ENCODE measurements at places on chromosomes 1 and 21.

- DNase-seq: no peak
These were observed 3.7 kb upstream of the FNDC7 start for GRCh38 chr1:108708691-108709660.

- DNase-seq: peak; percentile 80
These were observed 118.4 kb upstream of the L1TD1 start for GRCh38 chr1:62076286-62076685.

GRCh38 chr1:206715552-206716158 is 30.9 kb downstream of the MAPKAPK2 start:
- DNase-seq: no peak

DNA sequence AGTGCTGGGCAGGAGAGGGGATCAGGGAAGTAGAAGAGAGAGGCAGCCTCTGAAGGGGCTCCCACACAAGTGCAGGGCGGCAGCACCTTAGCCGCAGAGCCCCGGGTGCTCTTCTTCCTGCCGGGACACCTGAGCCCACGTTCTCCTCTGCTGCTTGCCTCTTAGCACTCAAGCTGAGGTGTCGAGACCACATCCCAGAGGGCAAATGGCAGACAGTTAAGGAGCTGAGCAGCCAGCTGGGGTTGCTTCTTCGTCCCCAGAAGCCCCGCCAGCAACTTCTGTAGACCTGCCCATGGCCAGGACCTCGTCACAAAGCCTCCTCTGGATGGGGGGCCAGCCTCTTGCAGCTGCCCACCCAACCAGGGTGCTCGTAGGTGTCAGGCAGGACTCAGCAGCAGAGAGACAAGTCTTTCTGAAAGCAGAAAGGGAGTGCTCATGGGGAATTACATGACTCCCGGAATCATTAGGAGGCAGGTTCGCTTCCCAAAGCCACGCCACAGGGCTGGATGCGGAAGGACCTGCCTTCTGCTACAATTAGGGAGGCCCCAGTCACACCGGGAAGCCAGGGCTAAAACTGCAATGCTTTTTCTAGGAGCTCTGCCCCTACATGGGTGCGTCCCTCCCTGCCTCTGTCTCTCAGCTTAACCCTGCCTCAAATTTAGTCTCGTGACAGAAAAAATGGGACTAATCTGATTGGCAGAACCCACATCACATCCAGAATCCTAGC is 141.4 kb upstream of the RAB4A start:
- no peak for DNase-seq

DNA sequence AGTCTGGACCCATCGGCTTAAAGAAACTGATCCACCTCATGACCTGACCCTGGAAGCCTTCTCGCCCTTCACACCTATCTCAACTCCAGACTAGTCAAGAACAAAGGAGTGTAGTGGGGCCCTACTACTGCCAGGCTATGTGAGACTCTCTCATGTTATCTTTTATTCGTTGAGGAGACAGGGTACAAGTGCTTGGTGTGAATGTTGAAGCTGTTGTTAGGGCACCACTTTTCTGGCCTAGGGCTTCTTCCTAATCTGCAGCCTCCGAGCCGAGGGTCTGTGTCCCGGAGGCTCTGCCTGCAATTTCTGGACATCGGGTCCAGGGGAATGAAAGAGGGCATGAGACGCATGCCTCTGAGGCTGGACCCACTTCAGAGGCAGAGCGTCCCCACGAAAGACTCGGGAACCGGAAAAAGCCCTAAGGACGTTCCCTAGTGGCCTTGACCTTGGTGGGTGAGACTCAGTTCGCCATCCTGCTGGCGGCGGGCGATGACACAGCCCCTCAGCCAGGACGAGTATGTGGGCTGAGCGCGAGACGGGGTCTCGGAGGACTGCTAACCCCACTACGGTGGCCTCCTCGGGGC is 671 bp downstream of the DNAJC11 start:
- no peak for DNase-seq

GRCh38 chr1:43021547-43022474 is 63.1 kb upstream of the SLC2A1 start:
- DNase-seq: no peak

GRCh38 chr21:27475363-27475955 is 508.6 kb upstream of the ADAMTS5 start:
- peak; percentile 14 for DNase-seq

GRCh38 chr1:229693129-229693900 is 67.3 kb downstream of the URB2 start:
- DNase-seq: peak; percentile 34

GRCh38 chr1:229266832-229267500 is 3.9 kb upstream of the RAB4A start:
- DNase-seq: no peak

DNA sequence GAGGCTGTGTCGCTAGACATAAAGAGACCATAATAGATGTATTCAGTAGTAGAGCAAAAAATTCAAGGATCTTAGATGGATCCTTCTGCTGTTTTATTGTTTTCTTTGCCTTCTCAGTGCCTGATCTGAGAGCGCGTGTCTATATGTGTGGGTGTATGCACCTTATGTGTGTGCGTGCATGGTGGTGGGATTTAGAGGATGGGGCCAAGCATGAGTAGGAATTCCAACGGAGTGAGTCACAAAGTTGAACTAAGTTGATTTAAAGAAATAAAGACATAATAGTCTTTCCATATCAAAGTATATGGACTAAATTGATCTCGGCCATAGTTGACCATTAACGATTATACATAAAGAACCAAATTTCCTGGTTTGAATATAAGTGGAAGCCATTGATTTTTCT is 178.7 kb downstream of the CYYR1 start:
- no peak for DNase-seq

- peak; percentile 74 for DNase-seq
These were observed 39.7 kb downstream of the SLC35A3 start for GRCh38 chr1:100009458-100009857.

- DNase-seq: no peak
These were observed at the start of gene CLEC20A for GRCh38 chr1:178496410-178497135. TSS of gene CLEC20A (minus strand) at chr1:178496964. CDS start at chr1:178496939, 25 bp downstream.

GRCh38 chr1:59223989-59224634 is 72.8 kb upstream of the FGGY start:
- no peak for DNase-seq

DNA sequence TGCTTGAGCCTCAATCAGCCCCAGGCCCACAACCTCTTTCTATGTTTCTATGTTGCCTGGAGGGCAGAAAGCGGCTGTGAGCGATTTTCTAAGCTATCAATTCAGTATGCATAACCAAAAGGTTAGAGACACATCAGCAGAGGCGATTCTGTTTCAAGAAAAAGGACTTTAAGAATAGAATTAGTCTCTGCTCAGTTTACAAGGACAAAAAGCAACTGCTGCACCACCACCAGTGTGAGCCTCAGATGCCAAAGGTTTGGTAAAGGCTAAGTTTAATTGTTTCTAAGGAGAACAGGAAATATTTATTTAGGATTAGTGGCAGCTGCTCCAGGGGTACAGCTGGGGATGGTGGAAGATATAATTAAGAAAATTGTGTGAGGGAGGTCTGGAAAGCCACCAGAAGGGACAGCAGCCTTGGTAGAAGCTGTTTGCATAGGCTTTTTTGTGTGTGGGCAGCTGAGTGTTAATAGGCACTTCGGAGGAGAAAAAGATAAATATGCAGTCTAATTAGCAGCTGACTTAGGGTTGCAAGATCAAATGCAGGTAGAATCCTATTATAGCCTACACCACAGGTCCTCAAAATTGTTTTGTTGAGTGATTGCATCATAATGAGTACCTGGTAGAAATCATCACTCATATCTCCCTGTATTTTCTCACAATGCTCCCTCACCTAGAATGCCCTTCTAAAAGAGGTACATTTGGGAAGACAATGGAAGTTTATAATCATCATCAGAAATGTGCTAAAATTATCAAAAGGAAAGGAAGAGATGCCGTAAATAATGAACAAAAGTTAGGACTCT is 35.8 kb downstream of the ZC3H11B start:
- no peak for DNase-seq

DNA sequence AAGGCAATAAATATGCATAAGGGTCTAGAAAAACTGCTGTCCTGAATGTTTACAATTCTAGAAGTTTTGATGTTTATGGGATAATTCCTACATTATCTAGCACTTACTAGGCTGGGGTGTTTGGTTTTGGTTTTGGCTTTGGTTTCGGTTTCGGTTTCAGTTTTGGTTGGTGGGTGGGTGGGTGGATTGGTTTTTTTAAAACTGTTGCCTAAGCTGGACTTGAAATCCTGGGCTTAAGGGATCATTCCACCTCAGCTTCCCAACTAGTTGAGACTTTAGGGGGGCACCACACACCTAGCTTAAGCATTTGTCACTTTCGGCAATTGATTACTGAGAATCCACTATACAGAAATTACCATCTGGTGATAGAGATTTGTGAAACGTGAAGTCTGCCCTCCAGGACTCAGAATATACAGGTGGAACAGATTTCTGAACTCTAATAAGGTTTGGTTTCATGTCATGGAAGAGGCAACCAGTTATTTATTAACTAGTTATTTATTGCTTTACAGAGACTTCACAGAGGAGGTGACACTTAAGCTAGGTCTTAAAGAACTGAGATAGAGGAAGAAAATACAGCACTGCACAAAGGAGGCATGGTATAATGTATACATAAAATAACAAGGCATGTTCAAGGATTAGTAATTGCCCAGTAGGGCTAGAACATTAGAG is 69.6 kb downstream of the PIK3R3 start:
- no peak for DNase-seq

GRCh38 chr1:30929135-30929889 is 20.8 kb upstream of the SDC3 start:
- DNase-seq: peak; percentile 73

GRCh38 chr1:211811848-211812247 is 18.7 kb downstream of the LPGAT1 start:
- DNase-seq: no peak

Measured in foreskin fibroblast (primary cell).